ENCODE measurements at places on chromosomes 7 and 10.

DNA sequence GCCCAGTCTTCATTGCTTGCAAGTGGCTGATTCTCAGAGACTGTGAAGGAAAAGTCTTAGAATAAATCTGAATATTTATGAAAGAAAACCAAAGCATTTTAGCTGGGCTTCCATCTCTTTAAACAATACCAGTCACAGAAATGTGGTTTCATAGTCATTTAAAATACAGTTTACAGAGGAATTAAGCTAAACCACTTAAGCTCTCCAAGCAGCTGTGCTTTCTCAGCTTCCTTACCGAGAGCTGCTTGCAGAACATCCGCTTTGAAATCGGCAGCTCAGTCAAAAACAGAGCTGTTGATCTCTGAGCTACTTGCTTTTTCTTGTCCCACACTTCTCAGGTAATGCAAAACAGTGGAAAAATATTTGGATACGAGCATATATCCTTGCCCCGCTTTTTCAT, 134.5 kb downstream of the DYNC1I1 start:
- no peak for DNase-seq

DNA sequence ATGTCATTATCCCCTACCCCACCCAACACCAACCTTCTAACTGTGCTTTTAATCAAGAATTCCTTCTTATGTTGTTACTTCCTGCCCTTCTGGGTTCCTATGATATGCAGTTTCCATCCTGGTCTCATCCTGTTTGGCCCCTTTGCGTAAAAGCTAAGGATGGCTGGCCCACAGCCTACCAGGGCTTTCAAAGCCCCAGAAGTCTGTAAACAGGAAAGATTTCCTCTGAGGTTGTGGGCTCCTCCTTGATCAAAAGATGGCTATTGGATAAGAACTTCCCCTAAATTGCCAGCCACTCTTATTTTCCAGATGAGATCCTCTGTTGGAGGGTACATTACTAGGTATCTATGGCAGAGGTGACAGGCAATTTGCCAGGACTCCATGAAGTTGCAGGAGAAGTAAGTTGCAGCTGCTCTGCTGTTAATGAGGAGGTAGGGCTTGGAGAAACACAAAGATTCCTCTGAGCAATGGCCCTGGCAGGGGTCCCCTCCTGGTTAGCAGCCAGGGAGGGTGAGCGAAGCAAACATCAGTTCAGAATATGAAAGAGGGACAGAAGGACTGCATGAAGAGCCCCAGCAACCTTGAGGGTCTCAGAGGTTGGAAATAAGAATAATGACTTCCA, 32.1 kb downstream of the NRP1 start:
- DNase-seq: no peak

GRCh38 chr10:113222207-113222606, 272.2 kb downstream of the TCF7L2 start:
- no peak for DNase-seq

DNA sequence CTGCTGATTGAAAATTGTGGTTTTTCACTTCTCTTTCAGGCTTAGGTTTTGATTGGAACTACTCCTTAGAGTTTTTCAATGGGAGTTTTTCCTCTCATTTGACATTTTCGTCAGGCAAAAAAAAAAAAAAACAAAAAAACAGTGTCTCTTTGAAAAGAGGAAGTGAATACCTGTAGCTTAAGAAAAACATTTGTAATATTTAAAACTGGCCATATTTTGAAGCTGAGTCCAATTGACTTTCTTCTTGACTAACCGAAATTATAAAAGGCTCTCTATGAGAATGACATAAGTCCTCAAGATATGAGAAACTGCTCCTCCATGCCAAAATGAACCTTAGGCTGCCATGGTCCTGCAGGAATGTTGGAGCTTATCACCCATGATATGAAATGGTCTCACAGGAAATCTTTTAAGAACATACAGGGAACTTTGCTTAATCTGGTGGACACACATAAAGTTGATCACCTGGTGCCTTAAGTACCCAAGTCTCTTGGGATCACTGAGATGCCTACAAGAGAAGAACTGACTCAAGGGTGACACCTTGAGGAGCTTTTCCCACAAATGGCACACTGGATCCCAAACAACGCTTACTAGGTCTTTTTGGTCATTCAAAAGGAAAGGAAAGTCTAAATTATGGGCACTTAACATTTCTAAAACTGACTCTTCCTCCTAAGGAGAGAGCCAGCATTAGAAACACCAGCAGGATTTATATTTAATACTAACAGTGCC, 263.4 kb downstream of the CDC14C start:
- no peak for DNase-seq

DNA sequence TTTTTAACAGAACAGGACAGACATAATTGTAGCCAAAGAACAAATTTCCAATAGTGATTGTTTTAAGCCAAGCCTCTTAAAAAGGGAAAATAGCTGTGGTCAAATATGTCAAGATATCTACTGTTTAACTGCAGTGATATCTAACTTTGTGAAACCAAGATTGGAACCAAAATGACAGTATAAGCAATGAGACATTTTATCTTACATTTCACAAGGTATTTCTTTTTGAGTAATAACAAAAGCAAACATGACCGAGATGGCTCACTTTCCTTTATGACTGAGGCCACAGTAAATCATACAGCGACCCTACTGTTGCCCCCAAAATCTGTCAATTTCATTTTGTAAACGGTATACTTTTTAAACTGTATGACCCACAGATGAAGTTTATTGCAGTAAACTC, 215.8 kb downstream of the MLLT10 start:
- no peak for DNase-seq

- DNase-seq: no peak
These were observed 2.0 kb downstream of the HOXA11 start for GRCh38 chr7:27182861-27183681.

GRCh38 chr10:12438919-12439692, 89.8 kb downstream of the CAMK1D start:
- no peak for DNase-seq

- no peak for DNase-seq
These were observed 141.2 kb upstream of the ABCB5 start for GRCh38 chr7:20474249-20474648.

- no peak for DNase-seq
These were observed 102.6 kb downstream of the PARP12 start for GRCh38 chr7:139960157-139960556.

DNA sequence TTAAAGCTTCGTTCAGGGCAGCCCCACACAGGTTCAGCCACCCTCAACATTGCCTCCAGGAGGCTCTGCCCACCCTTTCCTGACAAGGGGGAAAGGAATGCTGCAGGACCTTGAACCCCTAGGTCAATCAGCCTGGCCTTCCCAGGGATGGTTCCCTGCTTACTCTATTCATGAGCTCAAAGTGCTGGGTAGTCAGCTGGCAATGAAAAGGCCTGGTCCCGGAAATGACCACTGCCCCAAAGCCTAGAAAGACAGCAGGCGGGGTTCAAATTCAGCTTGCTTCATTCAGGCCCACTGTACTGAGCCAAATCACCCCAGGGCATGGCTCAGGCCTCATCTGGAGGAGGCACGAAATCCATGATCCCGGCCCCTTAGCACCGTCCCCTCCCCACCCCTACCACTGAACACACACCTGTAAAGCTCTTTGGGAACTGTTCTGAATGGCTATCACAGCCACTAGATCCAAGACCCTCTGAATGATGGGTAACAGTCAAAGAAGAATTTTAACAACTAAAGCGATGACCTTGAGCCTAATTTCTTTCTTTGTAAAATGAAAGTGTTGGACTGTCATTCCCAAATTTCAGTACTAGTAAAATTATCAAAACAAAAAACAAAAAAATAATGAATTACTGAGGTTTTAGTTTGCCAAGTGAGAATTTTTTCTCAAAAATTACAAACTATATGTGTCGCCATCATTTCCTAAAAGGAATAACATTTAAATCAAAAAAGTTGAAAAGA, 1.0 kb downstream of the URGCP start:
- DNase-seq: no peak

- no peak for DNase-seq
These were observed 45.0 kb upstream of the MGAM2 start for GRCh38 chr7:142066536-142066935.

DNA sequence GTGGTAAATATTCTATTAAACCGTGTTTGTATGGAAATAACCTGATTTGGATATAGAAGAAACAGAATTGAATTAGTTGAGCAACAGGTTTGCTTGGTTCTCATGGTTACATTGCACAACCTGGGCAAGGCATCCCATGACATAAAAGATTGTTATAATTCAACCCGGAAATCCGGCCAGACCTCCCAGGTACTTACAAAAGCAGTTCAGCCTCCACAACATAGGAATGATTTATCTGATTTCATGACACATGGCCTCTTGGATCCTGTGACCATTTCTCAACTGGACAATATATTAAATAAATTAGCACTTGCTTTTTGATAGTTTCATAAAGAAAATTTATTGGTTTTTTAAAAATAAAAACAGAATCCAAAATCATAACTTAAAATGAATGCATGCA, 55.1 kb upstream of the PTPN12 start:
- DNase-seq: no peak

DNA sequence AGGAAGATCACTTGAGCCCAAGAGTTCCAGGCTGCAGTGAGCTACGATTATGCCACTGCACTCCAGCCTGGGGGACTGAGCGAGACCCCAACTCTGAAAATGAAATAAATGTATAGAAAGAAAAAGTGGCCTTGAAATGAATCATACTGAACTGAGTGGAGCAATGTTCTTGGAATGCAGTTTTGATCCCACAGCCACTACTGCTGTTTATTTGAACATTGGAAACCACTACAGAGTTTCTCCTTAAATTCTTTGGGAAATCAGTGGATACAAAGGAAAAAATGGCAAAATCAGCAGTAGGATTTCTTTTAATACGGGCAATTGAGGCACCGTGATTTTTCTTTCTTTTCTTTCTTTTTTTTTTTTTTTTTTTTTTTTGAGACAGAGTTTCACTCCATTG, 637.4 kb downstream of the GALNT17 start:
- DNase-seq: no peak

DNA sequence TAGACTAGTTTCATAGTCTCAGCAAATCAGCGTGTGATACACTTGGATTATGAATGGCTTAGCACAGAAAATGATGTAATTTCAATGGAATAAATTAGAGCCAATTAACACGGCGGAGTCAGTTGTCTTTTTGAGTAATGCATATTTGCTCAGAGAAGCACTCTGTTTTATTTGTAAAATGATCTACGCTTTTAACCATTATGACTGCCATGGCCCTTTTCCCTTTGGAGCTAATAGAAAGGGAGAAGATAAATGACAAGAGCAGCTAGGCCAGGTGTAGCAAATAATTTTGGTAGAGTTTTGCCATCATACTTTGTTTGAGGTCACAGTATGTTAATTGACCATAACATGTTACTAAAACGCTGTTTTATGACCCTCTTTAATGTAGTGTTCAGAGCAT, 86.8 kb downstream of the GPR158 start:
- no peak for DNase-seq

DNA sequence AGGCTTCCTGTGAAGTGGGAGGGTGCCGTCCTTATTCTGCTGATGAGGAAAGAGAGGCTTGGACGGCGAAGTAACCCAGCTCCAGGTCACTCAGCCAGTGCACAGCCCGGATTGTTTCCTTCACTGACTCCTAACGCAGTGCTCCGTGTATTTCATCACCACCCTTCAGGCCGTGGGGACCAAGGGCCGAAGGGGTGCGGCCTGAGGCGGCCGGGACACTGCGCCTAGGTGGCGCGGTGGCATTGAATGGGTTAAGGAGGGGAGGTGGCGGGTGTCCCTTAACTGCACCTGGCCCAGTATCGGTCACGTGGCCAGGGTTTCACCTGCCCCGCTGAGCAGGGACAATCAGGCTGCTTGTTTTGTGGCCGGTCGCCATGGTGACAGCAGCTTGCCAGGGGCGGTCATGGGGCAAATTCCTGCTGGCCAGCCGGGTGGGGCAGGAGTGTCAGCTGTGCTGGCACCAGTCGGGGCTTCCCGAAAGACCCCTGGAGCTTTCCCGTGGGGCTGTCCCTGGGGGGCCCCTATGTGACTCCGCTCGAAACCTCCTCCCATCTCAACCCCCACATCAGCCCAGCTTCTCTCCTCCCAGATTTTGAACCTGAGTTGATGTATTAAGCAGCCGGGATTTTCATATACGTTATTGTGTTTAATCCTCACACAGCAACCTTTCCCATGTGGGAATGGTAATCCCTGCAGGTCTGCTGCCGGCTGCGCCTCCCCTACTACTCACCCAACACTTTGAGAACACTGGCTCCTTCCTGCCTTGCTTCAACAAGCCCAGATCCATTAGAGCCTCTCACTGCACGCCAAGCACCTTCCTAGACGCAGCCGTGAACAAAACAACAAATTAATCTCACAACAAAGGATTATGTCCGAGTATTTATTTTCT, 4.4 kb upstream of the ABHD11 start:
- DNase-seq: no peak

- DNase-seq: no peak
These were observed 89.5 kb upstream of the PIK3CG start for GRCh38 chr7:106775552-106775936.

GRCh38 chr7:47666164-47666862, 84.4 kb upstream of the TNS3 start:
- DNase-seq: no peak

DNA sequence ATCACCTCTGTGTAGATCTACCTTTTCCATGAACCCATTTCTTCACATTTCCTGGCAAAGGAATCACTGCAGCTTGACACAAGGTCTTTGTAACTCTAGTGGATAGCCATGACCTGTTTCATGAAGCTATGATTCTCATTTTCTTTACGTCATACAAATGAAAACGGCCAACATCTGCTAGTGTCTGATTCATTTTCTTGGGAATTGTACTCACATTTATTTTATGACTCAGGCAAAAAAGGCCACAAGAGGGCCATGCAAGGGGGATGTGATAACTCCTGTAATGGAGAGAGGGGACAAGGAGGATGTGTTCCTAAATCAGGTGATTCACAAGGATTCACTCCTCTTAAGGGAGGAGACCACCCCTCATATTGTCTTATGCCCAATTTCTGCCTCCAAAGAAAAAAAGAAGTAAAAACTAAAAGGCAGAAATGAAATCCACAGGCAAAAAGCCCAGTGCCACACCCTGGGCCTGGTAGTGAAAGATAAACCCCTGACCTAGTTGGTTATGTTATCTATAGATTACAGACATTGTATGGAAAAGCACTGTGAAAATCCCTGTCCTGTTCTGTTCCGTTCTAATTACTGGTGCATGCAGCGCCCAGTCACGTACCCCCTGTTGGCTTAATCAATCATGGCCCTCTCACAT, 249.9 kb downstream of the IPMK start:
- no peak for DNase-seq

- DNase-seq: no peak
These were observed 68.8 kb upstream of the ABLIM1 start for GRCh38 chr10:114726820-114727271.

GRCh38 chr7:91325726-91326125, 61.5 kb downstream of the FZD1 start:
- DNase-seq: no peak

DNA sequence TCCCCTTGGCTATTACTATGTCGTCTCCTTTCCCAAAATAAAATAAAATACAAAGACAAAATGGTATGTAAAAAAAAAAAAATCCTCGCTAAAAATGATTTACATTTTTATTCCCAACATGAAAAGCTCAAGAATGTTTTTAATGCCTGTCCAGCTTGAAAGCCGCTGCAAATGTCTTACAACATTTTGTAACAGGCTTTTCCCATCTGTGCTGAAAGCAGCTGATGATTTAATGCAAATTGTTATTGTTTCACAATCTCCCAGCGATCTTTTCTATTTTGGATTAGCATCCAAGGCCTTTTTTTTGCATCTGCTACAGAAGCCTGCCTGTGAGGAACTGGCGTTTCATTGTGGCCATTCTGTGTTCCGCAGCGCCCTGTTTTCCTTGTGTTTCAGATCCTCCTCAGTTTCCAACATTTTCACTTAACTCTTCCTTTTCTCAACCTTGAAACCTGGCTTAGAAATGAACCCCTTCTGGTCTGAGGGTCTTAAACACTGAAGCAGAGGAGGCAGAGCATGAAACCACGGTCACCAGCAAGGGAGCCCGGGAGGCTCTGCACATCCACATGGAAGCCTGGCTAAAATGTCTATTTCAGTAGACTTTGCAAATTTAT, 712.1 kb downstream of the PARD3 start:
- DNase-seq: no peak

Data from SK-N-DZ (cell line).